ENCODE measurements at places on chromosomes 16 and 17.

GRCh38 chr17:2996810-2997670 lies 66.4 kb downstream of the OR1D5 start:
- no peak for DNase-seq

- no peak for DNase-seq
These were observed 24.2 kb downstream of the ZNF652 start for GRCh38 chr17:49337884-49338283.

DNA sequence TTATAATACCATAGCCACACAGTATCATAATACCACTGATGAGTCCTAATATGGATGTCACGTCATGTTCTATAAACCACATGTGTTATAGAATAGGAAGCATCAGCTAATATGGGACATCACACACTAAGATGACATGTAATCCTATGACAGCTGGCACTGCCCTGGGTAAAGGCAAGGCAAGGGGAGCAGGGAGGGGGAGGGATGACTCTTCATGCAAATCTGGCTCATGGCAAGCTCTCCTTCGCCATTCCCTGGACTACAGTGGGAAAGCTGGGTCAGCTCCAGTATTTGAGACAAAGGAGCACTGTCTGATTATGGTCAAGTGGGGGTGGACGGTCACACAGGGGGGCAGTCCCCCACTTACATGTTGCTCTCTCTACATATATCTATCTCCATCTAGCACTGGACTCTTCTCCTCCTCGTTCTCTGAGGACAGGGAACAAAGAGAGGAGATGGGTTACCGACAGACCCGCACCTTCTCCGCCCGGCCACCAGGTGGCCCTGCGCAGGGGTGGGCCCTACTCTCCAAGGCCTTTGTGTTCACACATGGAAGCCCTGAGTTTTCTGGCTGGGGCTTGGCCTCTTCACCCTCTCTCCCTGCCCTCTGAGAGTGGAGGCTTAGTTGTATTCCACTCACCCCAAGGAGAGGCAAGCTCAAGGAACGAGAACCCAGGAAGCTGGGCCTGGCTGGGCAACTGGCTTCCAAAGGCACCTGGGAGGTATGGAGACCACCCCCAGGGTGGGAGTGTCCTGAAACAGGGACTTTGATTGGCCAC lies 23.4 kb upstream of the MPO start:
- peak; percentile 29 for DNase-seq

DNA sequence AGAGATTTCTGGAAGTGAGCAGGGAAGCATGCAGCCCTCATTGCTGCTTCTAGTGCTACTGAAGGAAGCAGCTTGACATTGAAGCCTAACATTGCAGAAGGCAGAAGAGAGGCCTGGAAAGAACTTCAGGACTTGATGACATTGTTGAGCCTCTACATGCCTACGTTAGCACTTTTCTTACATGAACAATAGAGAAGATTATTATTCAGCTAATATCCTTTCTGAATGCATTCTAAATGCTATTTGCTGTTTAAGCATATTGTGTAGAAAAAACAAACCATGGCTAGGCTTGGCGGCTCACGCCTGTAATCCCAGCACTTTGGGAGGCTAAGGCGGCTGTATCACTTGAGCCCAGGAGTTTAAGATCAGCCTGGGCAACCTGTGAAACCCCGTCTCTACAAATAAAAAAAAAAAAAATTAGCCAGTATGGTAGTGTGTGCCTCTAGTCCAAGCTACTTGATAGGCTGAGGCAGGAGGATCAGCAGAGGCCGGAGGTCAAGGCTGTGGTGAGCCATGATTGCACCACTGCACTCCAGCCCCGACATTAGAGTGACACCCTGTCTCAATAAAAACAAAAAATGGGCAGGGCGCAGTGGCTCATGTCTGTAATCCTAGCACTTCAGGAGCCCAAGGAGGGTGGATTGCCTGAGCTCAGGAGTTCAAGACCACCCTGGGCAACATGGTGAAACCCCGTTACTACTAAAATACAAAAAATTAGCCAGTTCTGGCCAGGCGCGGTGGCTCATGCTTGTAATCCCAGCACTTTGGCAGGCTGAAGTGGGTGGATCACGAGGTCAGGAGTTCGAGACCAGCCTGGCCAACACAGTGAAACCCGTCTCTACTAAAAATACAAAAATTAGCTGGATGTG lies 2.2 kb upstream of the AURKB start:
- DNase-seq: no peak

DNA sequence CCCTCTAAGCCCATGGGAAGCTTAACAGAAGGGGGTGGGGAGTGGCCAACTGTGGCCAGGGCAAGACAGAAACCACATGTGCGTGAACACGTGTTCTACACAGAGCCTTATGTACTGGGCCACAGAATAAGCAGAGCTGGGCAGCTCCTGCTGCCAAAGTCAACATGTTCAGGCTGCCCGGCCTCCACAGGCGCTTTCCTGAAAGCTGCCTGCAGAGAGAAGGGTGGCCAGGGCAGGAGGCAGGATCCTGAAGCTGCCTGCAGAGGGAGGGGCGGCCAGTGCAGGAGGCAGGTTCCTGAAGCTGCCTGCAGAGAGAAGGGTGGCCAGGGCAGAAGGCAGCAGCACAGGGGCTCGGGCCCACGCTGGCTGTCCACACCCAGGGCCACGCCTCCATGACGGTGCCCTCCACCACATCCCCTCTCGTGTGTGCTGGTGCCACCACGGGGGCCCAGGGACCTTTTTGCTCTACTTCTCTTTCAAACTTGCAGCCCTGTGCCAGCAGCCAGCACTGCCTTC lies 79.5 kb downstream of the ANKRD11 start:
- DNase-seq: peak; percentile 87

DNA sequence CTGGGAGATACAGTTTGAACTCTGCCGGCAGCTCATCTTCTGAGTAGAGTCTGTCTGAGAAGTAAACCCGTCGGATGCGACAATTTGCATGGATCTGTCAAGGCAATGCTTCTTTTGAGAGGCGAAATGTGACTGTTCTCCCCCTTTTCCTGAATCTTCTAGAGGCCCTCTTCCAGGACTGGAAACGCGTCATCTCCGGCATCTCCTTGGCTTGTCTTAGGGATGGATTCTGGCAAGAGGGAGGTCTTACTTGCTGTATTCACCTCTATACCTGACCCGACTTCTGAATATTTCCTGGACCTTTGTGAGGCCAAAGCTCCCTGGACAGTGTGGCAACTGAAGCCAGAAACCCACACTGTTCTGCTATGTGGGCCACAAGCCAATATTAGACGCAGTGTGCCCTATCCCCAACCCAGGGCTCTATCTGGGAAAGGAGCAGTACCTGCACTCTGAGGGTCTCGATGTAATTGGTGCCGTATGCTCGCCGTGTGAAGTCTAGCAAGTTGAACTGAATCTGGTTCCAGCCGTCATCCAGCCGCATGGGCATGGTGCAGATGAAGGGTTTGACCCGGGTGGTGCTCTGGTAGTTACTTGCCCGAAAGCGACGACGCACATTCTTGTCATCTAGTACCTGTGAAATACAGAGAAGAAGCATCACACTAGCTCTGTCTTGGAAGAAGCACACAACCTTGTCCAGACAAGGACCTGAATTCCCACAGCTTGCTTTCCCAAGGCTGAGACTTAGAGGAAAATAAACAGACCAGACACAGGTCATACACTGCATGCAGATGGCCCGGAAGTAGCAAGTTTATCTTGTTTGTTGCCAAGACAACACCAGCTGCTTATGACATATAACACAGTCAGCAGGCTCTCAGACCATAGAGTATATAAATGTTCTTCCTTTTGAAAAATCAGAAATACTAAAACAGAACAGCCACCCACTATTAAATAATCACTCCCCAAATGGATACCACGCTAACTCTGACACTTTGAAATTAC lies 14.1 kb downstream of the CFAP20 start:
- peak; percentile 28 for DNase-seq

DNA sequence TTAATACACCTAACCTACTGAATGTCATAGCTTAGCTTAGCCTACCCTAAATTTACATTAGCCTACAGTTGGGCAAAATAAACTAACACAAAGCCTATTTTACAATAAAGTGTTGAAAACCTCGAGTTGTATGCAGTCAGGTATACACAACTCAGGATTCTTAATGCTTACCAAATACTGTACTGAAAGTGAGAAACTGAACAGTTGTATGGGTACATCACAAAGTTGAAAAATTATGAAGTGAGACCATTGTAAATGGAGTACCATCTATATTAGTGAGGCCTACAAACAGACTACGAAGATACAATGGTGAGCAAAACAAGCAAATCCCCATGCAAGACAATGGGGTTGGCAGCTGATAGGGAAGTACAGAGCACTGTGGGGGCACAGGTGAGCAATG lies 79.7 kb downstream of the VAT1L start:
- no peak for DNase-seq

- no peak for DNase-seq
These were observed 81.1 kb downstream of the ANKRD11 start for GRCh38 chr16:89409161-89409711.

GRCh38 chr17:63601439-63602371 lies 1.0 kb downstream of the TACO1 start:
- DNase-seq: peak; percentile 3

GRCh38 chr16:11481987-11482386 lies 104.7 kb downstream of the LITAF start:
- DNase-seq: peak; percentile 25

DNA sequence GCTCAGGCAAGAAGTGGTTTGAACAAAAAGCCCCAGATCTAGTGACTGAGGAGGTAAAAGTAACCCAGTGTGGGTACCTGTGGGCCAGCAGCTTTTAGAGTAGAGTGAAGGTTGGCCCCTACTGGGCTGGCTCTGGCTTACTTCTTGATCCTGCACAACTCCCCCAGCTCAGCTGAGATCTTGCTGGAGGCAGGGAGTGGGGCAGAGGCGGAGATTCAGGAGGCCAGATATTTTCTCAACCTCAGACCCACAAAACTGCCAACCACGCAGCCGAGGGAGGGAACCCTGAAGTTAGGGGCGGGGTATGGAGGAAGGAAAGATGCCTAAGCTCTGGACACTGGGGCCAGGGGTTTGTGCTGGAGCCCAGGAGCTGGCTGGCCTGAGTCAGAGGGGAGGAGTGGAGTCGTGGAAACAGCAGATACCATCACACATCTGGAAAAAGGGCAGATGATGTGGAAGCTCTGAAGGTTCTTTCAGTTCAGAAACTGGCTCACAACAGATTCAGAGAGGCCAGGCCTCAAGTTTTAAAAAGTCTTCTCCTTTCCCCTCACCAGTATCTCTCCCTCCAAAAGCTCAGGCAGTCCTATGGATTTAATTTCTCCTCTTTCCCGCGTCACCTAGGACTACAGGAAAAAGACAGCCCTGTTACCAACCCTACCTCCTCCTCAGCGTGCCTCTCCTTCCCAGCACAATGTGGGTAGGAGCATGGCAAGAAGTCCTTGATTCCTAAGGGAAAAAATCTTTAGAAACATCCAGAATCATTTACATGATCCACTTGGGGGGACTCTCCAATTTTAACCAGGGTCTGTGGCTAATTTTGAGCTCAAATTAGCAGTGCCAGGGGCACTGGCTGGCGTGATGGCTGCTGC lies 48.1 kb downstream of the MYO18A start:
- DNase-seq: peak; percentile 93

DNA sequence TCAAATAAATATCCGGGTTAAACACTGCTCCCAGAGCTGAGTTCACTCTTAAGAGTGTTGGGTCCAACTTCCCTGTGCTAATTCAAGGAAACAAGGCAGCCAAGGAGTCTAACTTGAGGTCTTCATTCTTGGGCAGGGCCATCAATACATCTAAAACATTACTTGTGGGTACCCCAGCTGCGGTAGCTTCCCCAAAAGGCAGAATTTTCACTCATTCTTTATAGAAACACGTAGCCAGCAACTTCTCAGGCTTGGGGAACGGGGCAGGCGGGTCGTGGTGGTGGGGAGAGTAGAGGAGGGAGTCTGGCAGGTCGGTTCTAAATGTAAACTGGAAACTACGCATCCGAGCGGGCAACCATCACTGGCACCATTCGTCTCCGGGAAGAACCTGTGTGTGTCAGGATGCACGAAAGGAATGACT lies 666 bp upstream of the METTL9 start:
- DNase-seq: no peak

DNA sequence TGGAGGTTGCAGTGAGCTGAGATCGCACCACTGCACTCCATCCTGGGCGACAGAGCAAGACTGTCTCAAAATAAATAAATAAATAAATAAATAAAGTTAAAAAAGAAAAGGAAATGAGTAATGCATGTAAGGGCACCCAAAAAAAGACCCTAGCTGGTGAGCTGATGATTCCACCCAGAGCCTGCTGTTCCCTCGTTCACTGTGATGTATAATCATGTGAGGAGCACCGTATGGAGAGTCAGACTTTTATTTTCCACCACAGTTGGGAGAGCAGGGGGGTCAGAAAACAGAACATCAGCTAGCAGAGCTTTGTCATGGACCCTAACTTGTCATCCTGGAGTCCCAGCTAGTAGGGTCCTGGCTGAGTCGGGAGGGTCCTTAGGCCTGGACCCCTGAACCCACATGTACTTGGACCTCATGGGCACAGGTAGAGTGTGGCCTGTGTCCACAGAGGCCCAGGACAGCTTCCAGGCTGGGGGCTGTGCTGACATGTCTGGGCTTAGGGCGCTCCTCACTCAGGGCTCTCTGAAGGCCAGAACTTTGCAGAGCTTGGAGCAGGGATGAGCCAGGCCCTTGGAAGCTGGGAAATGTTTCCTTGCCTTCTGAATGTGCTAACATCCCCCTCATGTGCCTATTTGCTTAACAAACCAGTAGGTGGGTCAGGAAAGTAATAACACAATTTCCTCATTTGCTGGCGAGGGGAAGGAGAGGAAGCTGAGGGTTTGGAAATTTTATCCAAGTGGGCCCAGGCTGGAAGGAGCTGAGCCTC lies 18.8 kb upstream of the LASP1NB start:
- no peak for DNase-seq

DNA sequence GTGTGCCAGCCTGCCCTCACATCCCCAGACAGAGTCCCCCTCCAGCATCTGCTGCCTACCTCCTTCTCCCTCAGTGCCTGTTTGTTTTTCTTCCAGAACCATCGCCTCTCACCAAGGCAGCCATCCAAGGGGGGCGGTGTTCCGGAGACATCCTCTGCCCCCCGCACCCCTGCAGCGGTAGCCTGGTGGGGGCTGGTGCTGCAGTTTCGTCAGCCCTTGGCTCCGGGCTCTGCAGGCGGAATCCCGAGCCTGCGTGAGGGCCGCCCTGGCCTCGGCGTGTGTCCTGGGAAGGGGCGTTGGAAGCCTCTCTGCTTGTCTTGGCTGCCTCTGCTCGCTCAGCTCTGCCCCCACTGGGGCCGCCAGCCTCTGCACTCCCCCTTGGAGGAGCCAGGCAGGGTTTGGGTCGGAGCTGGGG lies 126.0 kb upstream of the CIBAR2 start:
- peak; percentile 93 for DNase-seq

- DNase-seq: no peak
These were observed 46.3 kb upstream of the CDR2 start for GRCh38 chr16:22420606-22421135.

DNA sequence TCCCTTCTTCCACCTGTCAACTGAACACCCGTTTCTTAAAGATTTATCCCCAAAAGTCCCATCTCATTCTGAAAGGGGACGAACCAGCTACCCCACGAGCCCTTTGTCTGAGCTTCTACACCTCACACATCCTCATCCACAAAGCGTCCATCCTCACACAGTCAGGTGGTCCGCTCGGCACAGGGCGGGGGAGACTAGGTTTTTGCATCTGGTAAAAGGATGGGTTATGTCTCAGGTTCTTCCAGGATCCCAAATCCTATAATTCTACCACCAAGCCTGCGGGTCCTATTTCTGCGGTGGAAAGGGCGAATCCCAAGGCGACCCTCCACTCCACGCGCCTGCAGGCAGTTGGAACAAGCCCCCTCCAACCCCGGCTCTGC lies 458 bp downstream of the GFOD2 start:
- no peak for DNase-seq

Data from AG10803 (cell line).